Lower lobe of right lung (tissue), 2 donors: ENCODE measurements at places on chromosomes 5 and 9. TPM values are rescaled to one million over a fixed set of nuclear protein-coding genes. Genes with fewer than 3 reads are reported as not detected.

NOXA1 gene
- total RNA-seq, result 6.9 TPM

PCDHGA11 gene
- 3.2 TPM for total RNA-seq

PLCXD3 gene
- total RNA-seq, result 2.8 TPM

PCDH12 gene
- 14.9 TPM for total RNA-seq

DNA sequence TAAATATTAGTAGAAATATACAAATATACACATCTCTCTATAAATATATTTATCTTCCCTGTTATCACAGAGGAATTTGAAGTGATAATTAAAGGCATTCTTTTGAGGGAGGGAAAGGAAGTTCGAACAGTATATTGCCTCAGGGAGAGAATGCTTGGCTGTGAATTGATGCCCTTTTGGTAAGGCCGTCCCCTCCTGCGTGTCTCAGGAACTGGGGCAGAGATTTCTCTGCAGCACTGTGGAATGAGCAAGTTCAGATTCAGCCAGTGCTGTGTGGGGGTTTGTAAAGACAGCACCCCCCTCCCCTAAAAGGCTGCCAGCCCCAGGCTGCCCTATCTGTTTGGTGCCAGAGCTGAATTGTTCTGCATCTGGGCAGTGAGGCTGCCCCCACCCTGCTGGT is 42.0 kb downstream of the UBE2QL1 start:
- H3K4me1 ChIP-seq, result no peaks in the 10 kb centered on the region
- H3K36me3 ChIP-seq, result no peaks in the 10 kb centered on the region
- H3K27ac ChIP-seq, result no peak overlapping the region
- no peak for DNase-seq
- H3K27me3 ChIP-seq, result peaks cover 6% of the 10 kb centered on the region
- H3K4me3 ChIP-seq, result no peak overlapping the region

- no peak for DNase-seq
- no peak overlapping the region for H3K27ac ChIP-seq
- H3K4me1 ChIP-seq, result no peaks in the 10 kb centered on the region
- no peaks in the 10 kb centered on the region for H3K36me3 ChIP-seq
Observed at GRCh38 chr5:88377705-88378656, 109.3 kb upstream of the TMEM161B start.

GRCh38 chr9:18675973-18676372 is 202.0 kb downstream of the ADAMTSL1 start:
- H3K4me1 ChIP-seq, result no peaks in the 10 kb centered on the region
- H3K27ac ChIP-seq, result no peak overlapping the region
- H3K36me3 ChIP-seq, result no peaks in the 10 kb centered on the region
- H3K27me3 ChIP-seq, result no peaks in the 10 kb centered on the region
